ENCODE measurements at places on chromosomes 1 and 21.

- no peak for DNase-seq
These were observed 2.6 kb upstream of the FMOD start for GRCh38 chr1:203353486-203353885.

DNA sequence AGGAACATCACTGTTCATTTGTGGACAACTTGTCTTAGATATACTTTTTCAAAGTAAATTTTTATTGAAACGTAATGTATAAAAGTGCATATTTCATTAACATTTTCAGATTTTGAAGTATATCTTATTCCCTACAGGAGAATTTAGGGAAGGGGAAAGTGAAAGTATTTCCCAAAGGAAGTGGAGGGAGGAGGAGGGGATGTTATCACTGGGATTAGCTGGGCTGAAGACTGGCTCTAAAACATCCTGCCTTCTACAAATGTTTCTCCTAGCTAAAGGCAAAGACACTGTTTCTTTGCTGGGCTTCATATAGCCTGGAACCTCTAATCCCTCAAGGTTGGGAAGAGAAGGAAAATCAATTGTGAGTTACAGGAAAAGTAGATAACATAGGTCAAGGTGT, 7.1 kb upstream of the ZNF697 start:
- no peak for DNase-seq

- no peak for DNase-seq
These were observed 7.6 kb downstream of the PPFIA4 start for GRCh38 chr1:203033917-203034316.

DNA sequence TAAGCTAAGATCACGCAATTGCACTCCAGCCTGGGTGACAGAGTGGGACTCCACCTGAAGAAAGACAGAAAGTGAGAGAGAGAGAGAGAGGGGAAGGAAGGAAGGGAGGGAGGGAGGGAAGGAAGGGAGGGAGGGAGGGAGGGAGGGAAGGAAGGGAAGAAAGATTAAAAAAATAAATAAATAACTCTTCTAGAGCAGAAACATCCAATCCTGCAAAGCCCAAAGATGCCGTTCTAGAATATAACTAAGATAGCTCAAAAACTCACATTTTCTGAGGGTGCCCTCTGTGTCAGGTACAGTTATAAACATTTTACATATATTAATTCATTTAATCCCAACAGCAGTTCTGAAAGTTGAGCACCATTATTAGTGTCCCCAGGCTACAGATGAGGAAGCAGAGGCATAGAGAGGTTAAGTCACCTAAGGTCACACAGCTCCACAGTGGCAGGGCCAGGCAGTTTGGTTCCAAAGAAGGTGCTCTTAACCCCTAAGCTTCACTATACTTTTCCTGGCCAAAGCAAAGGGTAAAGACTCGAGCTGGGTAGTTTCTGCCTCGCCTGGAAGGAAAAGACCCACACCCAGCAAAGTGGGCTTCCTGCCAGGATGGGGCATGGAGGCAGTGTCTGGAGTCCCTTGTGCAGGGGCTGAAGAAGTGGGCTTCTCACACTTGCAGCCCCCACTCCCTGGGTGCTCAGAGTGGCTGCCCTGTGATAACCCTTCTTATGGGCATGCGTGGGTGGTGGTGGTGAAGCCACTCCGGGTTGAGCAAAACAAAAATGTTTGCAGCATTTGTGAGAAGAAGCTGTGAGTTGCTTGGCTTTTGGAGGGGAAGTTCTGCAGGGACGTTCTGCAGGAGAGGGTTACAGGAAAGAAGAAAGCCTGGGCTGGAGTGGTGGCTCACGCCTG, 7.9 kb upstream of the PIK3CD start:
- no peak for DNase-seq
